ENCODE measurements at places on chromosomes 11 and 22.
A peak's percentile ranks its signal among the peaks of the same experiment; 100 is the strongest.

- DNase-seq, result peak; percentile 67
Observed at GRCh38 chr11:35815556-35816315, 128.1 kb upstream of the LDLRAD3 start.

DNA sequence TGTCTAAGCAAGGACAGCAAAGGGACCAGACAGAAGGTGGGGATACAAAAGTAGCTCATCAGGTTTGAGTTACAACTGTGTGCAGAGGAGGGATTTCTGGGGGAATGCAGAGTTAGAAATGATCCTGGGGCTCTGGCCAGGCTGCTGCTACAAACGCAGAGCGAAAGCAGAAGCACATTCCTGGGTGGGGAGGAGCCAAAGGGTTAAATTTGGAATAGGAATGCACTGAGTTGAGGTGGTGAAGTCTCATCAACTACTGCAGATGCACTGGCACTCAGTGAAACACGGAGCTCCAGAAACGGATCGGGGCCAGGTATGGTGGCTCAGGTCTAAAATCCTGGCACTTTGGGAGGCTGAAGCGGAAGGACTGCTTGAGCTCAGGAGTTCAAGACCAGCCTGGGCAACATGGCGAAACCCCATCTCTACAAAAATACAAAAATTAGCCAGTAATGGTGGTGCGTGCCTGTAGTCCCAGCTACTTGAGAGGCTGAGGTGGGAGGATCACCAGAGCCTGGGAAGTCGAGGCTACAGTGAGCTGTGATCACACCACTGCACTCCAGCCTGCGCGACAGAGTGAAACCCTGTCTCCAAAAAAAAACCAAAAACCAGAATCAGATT is 3.2 kb downstream of the CHKA start:
- no peak for DNase-seq

- DNase-seq, result no peak
Observed at GRCh38 chr22:37842015-37842793, 1.9 kb downstream of the ANKRD54 start.

DNA sequence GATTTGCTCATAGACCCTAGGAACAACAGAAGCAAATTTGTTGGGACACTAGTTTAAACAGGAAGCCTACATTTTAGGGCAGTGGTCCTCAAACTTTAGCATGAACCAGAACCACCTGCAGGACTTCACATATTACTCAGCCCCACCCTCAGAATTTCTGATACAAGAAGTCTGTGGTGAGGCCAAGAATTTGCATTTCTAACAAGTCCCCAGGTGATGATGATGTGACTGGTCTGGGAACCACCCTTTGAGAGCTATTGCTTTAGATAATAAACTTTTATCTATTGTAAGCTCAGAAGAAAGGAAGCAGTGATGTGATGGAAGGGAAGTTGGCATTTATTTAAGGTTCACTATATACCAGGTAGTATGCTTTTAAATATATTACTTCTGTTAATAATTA is 194.0 kb downstream of the FAM181B start:
- no peak for DNase-seq

DNA sequence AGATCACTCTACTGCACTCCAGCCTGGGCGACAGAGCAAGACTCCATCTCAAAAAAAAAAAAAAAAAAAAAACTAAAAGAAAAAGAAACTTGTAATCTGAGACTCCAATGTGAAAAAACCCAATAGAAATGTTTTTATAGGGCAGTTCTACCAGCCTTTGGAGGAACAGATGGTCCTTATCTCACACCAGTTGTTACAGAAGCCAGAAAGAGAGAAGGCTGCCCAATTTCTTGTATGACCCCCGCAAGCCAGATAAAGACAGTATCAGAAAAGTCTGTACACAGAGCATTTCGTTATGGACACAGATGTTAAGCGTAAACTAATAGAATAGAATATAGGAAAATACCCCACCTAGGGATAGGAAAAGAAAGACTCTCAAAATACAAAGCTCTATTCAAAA is 11.3 kb upstream of the TSGA10IP start:
- DNase-seq, result no peak

- no peak for DNase-seq
Observed at GRCh38 chr22:37925330-37925729, 19.2 kb downstream of the MICALL1 start.

GRCh38 chr11:69080257-69080995 is 31.7 kb downstream of the TPCN2 start:
- DNase-seq, result no peak

DNA sequence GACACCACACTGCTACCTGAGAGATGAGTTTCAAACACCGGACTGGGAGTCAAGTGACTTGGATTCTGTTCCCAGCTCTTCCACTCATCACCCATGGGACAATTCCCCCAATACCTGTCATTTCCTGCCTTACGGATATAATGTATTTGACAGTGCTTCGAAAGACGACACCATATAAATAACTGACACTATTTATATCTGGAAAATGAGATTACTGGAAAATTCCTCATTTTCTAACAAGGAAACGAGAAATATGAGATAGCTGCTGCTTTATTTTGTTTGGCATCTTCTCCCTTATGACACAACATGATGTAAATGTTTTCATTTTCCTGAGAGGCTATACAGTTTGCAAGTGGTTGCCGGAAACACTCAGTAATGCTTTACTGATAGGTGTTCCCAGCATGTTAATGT is 8.6 kb downstream of the HSCB start:
- DNase-seq, result peak; percentile 67

- DNase-seq, result no peak
Observed at GRCh38 chr22:43887391-43887790, 4.4 kb downstream of the PNPLA5 start.

DNA sequence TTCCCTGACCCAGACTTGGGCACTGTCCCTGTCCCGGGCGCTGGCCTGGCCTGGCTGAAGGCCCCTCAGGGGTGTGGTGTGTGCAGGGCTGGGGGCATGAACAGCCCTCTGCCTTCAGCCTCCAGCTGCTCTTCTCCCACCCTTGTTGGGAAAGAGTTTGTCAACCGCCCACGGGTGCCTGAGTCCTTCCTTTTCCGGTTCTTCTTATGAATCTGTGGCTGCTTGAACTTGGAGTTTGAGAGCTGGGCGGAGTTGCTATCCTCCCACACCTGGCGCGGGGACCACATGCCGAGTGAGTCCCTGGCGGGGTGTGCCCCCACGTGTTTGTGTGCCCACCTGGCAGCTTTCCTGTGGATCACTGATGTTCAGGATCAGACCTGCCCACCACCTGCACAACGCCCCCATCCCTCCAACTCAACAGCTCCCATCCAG is 13.4 kb downstream of the NFAM1 start:
- DNase-seq, result no peak

DNA sequence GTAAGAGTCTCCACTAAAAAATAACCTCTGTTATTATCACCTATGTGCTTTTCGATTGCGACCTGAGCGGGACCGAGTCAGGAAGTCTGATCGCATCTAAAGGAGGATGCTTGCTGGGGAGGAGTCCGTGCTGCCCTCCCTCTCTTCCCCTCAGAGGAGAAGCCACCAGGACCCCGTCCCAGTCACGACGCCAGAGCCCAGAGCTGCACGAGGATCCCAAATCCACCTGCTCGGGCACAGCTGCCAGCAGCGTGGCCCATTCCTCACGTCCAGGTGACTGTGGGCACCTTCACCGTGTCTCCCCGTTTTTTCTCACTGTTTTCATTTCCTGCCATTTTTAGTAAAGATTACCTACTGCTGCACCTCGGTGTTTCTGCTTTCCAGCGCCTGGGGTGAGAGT is 390.3 kb downstream of the BRD1 start:
- DNase-seq, result no peak

DNA sequence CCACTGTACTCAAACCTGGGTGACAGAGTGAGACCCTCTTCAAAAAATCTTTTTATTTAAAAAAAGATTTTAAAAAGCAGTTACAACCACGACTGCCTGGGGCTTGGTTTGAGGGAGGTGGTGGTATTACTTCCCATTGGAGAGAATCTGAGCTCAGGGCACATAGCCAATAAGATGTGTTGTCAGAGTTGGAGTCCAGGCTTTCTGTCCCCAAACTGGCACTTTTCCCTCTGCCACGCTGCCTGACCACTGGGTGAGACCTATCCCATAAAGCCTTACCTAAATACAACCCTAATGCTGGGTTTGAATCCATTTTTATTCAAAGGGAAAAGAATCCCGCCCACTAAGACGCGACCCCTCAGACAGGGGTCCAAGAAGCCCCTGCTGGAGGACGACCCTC is 11.5 kb downstream of the CHADL start:
- DNase-seq, result no peak

- DNase-seq, result no peak
Observed at GRCh38 chr11:24925091-24925490, 428.2 kb downstream of the LUZP2 start.

DNA sequence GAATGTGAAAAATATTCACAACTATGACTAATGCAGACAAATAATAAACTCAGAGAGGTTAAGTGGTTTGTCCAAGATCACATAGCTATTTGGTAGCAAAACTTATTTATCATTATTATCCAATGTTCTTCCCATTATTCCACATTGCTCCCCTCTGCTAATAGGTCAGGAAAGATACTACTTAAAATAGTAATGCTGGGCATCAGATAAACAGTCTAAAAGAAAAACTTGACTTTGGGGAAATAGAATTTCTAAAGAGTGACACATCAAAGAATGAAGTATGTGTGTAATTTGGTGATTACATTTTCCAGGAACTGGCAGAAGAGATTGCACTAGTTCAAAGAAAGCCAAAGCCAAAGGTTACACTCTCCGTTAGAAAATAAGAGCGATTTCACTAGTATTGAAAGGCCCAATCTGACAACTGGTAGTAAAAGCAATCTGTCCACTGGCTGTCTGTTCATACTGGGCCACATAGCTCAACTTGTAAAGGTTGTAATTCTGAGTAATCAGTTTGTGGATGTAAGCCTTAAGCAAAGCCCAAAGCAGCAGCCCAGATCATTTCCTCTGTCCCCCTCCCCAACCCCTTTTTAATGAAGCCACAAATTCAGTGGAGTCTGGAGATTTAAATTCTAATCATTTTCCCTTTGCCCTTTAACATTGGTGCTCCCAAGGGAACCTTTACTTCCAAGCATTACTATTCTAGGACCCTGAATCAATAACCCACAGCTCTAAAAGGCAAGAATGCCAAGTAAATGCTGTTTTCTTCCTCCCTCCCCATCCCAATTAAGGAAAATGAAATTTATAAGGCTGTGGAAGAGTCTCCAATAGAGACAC is 283.5 kb downstream of the TTC28 start:
- DNase-seq, result no peak

GRCh38 chr11:35487532-35488078 is 37.8 kb downstream of the PAMR1 start:
- DNase-seq, result peak; percentile 67

- no peak for DNase-seq
Observed at GRCh38 chr22:36223504-36223903, 15.8 kb downstream of the APOL2 start.

GRCh38 chr11:92830377-92831155 is 138.9 kb upstream of the MTNR1B start:
- DNase-seq, result no peak

DNA sequence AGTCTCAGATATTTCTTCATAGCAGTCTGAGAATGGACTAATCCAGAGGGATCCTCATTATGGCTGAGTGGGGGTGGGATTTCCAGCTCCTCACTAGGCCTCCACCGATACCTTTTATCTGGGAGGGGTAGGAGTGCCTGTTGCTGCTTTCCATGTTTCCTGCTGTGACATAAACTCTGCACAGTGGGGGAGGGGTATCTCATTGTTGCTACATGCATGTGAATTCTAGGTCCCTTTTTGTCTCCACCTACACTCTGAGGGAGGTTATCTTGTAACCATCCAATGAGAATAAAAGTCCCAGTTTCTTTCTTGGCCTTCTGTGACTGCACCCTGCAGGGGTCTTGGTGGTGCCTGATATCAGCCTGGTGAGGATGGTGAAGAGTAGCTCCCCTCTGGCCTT is 60.5 kb downstream of the ADAMTS15 start:
- DNase-seq, result no peak

Data from fibroblast of the conjunctiva (primary cell).